ENCODE measurements at places on chromosomes 5 and 9. TPM values are rescaled to one million over a fixed set of nuclear protein-coding genes. Genes with fewer than 3 reads are reported as not detected.

Gene PDZD2
- 0.97 TPM for total RNA-seq

Gene NRARP
- 0.32 TPM for total RNA-seq

Gene PRDM9
- not detected for total RNA-seq

Gene ZNF300
- total RNA-seq, result 6.9 TPM

Gene SELENOP
- total RNA-seq, result 15.5 TPM

Gene BHMT
- total RNA-seq, result 0.86 TPM

Gene SPAG8
- total RNA-seq, result 0.86 TPM

Gene C9
- not detected for total RNA-seq

DNA sequence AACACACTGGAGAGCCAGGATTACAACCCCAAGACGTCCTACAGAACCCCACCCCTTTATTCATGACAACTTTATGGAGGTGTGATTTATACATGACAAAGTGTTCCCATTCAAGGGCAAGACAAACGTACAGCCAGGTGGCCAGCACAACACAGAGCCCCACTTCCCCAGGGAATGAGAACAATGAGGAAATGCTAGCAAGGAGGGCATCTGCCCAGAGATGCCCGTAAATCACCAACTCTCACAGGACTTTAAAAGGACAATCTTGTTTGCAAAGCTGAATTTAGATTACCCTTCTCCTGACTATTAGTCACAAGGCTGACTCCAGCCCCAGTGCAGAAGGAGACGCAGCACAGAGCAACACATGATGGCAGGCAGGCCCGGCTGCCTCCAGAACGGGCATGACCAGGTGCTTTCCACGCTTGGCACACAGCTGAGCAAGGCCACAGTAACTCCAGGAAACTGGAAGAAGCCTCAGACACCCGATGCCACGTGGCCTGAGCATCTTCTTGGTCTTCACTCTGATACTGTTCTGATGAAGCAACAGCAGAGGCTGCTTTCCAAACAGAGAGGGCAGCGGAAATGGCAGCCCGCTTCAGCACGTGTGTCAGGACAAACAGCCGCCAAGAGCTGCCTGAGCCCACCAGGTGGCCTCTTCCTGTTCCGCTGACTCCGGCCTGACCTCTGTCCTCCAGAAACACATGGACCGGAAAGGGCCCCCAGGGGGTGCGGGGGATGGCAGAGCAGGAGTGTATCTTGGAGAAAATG lies 51.4 kb downstream of the ROR2 start:
- DNase-seq, result peak; percentile 88

- no peak for DNase-seq
Measured at GRCh38 chr5:172380987-172381643, 73.2 kb downstream of the SH3PXD2B start.

- DNase-seq, result no peak
Measured at GRCh38 chr5:1089621-1090040, 22.2 kb downstream of the SLC12A7 start.

DNA sequence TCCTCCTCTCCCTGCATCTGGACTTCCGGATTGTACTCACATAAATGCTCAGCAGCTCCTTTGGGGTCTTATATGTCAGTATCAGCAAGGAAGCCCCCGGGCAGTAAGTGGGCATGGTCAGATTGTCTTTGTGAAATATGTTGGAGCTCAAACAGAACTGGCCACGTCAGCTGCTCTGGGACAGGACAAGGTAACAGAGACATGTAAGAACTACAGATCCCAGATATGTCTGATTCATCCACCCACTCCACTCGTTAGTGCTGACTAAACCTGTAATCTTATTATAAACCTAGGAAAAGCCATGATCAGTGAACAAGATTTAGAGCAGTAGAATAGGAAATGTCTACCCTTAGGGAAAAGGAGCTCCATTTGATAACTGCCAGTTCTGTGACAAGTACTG lies 561.8 kb downstream of the CETN3 start:
- no peak for DNase-seq

DNA sequence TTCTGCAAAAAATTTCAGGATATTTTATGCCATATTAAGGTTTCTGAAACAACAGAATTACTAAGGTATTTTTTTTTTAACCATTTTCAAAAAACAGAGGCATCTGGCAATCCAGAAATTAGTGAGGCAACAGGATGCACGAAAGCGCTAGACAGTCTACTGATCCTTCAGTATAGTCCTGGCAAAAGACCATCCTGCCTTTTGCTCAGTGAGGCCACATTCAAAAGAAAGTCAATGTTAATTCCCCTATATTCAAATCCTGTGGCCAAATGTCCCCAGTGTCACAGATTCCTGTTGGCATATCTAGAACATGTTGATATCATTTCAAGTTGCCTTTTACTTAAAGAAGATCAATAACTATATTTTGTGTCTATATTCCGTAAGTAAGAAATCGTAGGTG lies 13.1 kb upstream of the NFIB start:
- no peak for DNase-seq

- no peak for DNase-seq
Measured at GRCh38 chr5:171965745-171966144, 40.7 kb downstream of the FBXW11 start.

- no peak for DNase-seq
Measured at GRCh38 chr9:126217250-126217653, 109.4 kb upstream of the MVB12B start.

- no peak for DNase-seq
Measured at GRCh38 chr9:89881431-89881830, 276.6 kb downstream of the GADD45G start.

GRCh38 chr5:103135461-103135860 lies 15.4 kb downstream of the PPIP5K2 start:
- DNase-seq, result no peak

- no peak for DNase-seq
Measured at GRCh38 chr5:172004824-172005237, 1.6 kb downstream of the FBXW11 start.

GRCh38 chr5:106530150-106530549 lies 1140.6 kb downstream of the EFNA5 start:
- no peak for DNase-seq

- no peak for DNase-seq
Measured at GRCh38 chr5:112983363-112983762, 6.8 kb downstream of the DCP2 start.

- DNase-seq, result no peak
Measured at GRCh38 chr5:180399401-180400215, 46.5 kb upstream of the GFPT2 start.

DNA sequence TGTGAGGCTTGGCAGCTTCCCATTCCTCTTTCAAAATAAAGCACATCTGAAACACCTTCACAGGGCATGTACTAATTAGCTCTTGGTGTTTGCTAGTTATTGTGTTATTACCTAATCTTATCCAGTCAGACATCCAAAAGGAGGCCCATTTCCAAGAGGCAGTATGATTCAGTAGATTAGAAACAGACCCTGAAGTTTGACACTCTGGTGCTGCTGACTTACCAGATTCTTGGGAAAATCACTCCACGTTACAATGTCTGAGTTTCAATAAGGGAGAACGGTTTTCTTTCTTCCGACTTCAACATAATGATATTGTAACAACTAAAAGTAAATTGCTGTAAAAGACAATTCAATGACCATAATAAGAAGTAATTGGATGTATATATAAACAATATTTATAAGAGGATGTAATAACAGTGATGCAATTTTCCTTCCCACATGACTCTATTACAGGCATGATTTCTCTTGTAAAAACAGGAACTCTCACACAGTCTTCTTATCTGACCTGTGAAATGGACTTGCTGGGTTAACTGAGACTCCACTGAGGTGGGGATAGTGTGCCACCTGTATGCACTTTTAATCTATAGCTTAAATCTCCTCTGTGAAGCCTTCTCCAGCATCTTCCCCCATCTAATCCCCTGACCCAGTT lies 181.3 kb upstream of the ELL2 start:
- peak; percentile 83 for DNase-seq

DNA sequence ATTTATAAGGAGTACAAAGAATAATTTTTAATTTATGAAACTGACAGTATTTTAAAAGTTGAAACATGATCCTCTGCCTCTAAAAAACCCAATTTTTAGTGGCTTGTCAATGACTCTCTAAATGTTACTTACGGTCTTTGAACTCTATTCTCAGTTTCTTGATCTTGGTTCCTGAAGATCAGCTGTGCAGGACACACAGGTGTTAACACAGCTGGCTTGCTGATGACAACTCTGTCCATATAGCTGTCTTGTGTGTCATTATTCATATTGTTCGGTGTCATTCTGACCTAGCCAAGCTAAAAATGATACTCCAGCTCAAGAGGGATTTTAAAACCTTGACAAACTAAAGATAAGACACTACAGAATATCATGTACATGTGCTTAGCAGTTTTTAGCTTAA lies 314.5 kb downstream of the CCDC171 start:
- no peak for DNase-seq
